Mucosa of descending colon (tissue), 3 donors: ENCODE measurements at places on chromosomes 12 and 14.

DNA sequence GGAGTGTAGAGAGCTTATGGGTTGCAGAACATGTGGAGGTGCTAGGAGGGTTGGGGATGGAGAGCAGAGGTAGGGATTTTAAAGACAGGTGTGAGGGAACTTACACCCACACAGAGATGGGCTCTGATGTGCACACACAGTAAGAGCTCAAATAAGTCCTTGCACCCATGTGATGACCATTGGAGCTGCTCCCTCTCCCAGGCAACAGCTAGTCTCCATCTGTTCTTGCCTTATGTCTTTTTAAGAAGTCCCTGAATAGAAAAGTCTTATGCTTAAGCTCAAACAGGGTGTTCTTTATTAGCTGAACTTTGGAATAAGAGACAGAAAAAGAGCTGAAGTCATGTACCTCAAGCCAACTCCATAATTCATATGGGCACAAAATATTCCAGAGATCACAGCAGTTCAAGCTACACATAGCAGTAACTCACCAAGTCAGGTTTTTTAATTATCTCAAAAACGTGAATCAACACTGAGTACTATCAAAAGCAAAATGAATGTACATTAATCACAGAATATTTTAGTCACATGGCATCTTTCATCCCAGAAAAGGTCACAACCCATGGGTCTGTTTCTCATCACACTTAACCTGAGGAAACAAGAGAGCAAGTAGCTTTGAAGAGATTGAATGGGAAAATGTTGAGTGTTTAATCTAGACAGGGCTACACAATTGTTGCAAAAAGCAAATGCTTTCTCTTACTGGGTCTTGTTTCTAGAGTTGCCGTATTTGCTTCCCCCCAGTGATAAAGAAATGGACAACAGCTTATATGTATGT, 1513.6 kb upstream of the SEL1L start:
- DNase-seq, result no peak

DNA sequence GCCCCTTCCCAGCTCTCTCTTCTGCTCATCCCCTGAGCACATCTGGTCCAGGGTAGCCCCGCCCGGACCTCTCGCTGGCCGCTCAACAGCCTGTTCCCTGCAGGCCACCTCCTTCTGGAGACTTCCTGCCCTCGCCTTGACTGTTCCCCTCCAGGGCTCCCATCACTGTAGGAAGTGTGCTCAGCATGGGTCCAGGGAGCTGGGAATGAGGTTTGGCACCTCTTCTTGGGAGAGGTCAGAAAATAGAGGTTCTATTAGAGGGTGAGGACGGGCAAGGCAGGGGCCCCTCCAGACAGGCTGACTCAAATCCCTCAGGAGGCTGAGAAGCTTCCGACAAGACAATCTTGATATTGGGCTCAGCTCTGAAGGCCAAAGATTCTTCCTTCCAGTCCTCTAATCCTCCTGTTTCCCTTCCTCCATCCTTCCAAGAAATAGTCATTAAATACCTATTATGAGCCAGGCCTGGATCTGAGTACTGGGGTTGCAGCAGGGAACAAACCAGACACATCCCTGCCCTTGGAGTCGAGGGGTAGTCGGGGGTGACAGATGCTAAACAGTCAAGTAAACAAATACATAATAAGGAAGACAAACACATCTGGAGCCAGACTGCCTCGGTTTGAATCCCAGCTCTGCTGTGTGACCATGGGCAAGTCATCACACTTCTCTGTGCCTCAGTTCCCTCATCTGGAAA, 30.6 kb downstream of the CMKLR1 start:
- DNase-seq, result no peak

DNA sequence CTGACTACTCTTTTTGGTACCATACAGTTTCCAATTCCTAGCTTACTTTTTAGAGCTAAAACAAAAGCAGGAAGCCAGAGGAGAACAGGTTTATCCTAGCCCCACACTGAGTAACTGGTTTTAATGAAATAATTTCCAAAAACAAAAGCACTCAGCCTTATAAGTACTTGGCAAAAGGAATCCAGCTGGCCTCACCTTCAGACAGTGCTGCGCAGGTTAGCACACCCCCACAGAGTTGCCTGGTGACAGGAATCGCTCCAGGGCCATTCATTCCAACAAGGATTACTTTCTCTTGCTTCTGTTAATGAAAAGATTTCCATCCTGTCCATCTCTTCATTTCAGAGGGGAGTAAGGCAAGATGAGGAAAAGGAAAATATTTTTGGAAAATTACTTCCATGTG, 84.6 kb downstream of the SCFD1 start:
- DNase-seq, result no peak

DNA sequence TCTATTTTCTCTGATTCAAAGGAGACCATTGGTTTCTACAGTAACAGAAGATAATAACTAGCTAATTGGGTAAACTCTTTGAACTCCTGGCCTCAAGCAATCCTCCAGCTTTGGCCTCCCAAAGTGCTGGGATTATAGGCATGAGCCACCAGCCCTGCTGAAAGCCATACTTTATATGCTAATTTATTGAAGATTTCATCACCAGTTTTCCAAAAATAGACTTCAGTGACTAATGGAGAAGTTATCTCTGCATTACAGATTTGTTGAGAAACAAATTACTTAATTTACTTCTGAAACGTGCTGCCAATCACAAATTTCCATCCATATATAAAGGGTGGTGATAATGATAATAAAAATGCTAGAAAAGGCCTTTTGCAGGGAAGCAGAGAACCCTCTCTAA, 1758.1 kb upstream of the SEL1L start:
- no peak for DNase-seq

GRCh38 chr14:55074662-55075061, 23.2 kb downstream of the MAPK1IP1L start:
- DNase-seq, result no peak

GRCh38 chr12:132950844-132951535, 5.1 kb downstream of the ZNF605 start:
- no peak for DNase-seq

- DNase-seq, result no peak
These were observed 23.5 kb downstream of the OR6C68 start for GRCh38 chr12:55515696-55516095.

- DNase-seq, result no peak
These were observed 189.7 kb downstream of the BCAT1 start for GRCh38 chr12:24759155-24759554.

GRCh38 chr14:80615831-80616230, 325.7 kb downstream of the CEP128 start:
- DNase-seq, result no peak

DNA sequence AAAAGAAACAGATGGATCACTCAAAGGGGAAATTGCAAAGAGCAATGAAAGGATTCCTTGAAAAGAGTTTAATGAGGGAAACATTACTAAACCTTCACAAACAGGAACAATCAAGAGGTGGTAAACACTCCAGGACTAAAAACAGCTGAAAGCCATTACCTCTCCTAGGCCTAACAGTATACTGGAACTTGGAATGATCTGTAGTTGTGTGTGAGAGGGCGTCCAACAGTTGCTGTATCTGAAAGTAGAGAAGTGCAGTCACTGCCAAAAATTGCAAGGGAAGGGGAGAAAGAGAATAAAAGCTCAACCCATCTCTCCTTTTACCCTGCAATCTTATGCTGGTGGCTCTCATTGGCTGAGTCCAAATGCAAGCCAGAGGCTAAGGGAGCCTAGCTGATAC, 17.0 kb upstream of the MIS18BP1 start:
- no peak for DNase-seq

DNA sequence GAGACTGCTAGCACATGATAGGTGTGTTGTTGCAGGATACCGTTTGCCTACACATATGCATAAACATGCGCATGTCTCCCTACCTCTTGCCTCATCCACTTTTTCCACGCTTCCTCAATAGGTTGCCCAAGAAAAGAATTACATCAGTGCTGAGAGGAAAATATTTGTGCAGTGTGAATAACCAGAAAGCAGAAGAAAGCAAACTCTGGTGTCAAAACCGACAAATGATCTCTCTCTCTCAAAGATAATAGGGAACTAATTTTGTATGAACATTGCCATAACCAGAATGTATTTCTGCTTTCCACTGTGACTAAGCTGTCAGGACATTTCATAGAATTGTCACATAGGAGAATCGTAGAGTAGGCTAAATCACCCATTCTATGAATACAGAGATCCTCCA, 1.3 kb downstream of the CLEC7A start:
- DNase-seq, result peak; percentile 12

DNA sequence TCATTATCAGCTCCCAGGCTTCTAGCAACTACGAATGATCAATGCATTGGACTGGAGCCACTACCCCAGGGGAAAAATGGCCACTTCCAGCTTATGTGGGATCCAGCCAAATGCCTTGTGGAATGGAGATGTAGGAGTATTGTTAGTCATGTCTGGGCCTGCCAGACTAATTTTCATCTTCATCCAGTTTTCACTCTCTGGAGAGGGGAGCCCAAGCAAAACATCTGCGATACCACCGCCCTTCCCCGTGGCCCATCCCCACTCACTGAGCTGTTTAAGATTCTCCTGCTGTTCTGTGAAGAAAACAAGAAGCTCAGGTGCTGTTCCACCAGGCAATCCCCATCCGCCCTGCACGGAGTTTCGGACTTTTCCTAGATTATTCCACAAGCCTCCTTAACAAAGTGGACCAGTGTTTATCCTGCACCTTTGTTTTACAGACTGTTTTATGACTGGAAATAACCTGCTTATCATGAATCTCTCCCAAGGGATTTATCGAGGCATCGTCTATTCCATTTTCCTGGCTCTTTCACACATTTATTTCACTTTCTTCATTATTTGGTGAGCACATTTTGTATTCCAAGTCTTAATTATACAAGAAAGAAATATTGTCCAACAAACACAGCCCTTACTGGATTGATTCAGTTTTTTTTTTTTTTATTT, 35.5 kb upstream of the MAX start:
- DNase-seq, result no peak

- DNase-seq, result no peak
These were observed 1188.2 kb upstream of the TMEM132C start for GRCh38 chr12:127078577-127079350.

DNA sequence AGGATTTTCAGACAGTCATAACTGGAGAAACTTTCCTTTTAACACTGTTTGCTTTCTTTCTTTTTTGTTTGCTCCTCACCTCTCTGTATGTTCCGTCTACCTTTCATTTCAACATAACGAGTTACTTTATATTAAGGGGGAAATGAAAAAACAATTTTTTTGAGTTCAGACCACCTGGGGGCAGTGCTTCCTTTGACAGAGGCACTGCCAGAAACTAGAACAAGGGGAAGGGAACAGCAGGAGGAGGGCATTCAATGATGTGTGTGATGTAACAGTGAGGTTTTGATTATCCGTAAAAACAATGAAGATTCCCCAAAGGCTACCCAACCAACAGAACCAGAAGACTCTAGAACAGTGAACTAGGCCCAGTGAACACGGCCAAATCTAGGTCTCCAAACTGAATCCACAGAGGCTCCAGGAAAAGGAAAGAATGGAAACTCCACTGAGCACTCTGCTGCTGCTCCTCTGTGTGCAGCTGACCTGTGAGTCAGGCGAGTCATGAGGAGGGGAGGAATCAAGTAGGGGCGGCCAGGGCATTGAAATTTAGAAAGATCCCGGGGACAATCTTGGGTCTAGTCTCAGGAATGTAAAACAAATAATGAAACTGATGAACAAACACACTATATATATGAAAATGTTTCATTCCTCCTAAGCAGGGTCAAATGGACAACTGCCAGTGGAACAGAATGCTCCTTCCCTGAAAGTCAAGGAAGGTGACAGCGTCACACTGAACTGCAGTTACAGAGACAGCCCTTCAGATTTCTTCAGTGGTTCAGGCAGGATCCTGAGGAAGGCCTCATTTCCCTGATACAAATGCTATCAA, 323.5 kb downstream of the DAD1 start:
- no peak for DNase-seq

DNA sequence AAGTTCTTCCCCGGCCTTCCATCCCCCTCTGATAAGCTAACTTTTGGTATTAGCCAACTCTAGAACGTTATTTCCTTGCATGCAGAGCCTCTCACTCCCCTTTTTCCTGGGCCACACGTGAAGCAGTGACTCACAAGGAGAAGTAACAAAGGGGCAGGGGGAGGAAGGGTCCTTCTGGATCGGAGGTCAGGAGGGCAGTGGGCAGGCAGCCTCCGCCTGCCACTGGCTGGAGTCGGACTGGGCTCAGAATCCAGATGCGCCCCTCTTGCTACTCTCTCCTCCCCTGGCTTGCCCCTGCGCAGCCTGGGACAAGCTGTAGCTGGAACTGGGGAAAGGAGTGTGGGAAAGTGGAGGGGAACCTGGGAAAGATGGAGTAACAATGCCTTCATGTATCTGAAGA, 55.0 kb downstream of the TPCN1 start:
- DNase-seq, result peak; percentile 16

DNA sequence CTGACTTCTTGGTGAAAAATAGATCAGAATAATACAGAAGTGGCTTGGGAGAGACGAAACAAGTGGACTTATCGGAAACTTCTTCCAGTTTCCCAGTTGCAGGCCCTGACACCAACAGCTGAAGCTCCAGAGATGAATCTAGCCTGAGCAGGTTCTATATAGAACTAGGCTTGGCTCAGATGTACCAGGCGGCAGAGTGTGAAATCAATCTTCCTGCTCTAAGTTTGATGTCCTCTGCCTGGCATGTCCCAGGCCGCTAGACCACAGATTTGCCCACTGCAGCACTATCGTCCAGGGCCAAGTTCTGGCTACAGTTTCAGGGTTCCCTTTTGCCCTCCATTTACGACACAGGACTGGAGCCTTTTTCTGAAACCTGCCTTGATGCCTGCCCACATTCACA, 91.3 kb upstream of the PLEKHA5 start:
- DNase-seq, result no peak

DNA sequence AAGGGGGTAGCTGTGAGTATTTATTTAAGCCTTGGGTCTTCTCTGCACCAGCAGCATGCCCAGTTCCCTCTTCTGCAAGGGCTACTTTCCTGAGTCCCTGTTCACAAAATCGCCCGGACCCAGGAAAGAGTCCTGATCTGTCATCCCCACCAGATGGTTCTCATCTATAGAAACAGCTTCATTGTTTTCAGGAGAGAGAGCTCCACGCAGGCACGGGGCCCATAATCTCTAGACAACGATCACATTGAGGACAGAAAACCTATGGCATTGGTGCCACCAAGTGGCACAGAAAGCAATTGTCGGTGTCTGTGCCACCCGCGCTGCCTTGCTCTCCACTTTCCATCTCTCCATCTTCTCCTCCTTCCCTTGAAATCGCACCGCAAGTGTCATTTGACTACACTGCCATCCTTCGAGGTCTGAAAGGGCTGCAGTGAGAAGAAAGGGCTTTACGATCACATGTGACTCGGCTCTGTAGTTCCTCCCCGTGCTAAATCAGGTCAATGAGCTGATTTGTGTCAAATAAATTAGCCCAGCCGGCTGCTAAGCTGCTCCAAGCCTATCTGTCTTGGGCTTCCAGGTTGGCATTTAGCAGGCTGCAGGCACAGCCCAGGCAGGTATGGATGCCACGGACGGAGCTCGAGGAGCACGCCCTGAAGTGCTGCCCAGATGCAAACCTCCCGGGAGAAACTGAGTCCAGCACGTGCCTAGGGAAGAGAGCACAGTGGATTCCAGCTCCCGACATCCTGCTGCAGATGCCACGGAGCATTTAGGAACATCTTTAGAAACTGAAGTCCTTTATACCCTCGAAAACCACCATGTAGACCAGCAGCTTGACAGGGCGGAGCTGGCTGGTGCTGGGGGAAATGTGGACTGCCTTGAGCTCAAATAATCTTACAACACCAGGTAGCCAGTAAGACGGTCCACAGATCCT, 28.8 kb downstream of the SPRING1 start:
- peak; percentile 70 for DNase-seq

- DNase-seq, result no peak
These were observed 465.5 kb upstream of the ATP2B1 start for GRCh38 chr12:90174198-90174510.
